Tibial nerve (tissue), 4 donors: ENCODE measurements at places on chromosomes 1 and 21.

GRCh38 chr1:62110198-62110817 lies 84.3 kb upstream of the L1TD1 start:
- no peak for DNase-seq

DNA sequence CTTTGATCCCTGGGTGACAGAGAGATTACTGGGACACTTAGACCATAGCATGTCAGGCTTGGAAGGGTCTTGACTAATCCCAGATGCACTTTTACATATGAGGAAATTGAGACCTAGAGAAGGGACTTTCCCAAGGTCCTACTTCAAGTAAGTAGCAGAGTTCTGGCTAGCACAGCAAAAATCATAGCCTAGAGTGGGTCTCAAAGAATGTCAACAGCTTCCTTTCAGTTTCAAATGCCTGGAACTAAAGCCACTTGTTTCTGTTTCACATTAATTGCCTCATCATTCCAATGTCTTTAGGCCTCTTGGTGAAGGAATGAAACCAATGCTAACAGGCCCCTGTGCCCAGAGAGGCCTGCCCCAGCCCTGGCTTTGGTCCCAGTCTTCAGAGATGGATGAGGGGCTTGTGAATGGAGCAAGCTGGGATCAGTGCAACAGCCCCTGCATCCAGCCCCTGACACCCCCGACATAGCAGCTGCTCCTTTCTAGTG lies 26.6 kb downstream of the ATF3 start:
- no peak for DNase-seq

DNA sequence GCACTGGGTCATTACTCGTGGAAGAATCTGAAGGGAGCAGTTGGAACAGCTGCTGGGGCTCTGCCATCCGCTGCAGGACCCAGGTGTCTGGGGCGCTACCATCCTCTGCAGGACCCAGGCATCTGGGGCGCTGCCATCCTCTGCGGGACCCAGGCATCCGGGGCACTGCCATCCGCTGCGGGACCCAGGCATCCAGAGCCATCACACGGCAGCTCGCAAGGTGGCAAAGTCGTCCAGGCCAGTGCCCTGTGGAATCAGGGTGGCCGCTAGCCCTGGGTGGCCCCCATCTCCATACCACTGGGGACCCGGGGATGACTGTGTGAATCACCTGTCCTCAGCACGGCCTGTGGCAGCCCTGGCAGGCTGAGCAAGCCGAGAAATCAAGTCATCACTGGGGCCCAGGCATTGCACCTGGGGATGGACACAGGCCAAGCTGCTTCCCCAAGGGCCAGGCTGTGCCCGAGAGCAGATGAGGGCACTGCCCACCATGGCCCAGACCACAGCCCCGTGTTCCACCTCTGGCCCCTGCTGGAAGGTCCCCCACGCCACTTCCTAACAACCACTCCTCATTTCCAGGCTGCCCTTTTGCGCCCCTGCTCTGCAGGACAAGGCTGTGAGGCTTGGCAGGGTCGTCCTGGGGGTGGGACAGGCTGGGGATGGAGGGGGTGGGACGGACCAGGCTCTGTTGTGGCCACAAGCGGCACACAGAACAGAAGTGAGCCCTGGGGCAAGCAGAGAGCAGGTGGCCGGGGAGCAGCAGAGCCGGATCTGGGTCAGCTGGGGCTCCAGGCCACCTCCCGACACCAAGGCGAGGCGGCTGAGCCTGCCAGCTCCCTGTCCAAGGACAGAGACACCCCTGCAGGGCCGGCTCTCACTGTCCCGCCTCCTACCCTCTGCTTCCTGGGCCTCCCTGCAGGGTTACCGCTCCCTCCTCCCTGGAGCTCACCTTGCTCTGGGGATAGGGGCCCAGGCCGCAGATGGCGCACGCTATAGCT lies 12.7 kb downstream of the GABRD start:
- DNase-seq = no peak

DNA sequence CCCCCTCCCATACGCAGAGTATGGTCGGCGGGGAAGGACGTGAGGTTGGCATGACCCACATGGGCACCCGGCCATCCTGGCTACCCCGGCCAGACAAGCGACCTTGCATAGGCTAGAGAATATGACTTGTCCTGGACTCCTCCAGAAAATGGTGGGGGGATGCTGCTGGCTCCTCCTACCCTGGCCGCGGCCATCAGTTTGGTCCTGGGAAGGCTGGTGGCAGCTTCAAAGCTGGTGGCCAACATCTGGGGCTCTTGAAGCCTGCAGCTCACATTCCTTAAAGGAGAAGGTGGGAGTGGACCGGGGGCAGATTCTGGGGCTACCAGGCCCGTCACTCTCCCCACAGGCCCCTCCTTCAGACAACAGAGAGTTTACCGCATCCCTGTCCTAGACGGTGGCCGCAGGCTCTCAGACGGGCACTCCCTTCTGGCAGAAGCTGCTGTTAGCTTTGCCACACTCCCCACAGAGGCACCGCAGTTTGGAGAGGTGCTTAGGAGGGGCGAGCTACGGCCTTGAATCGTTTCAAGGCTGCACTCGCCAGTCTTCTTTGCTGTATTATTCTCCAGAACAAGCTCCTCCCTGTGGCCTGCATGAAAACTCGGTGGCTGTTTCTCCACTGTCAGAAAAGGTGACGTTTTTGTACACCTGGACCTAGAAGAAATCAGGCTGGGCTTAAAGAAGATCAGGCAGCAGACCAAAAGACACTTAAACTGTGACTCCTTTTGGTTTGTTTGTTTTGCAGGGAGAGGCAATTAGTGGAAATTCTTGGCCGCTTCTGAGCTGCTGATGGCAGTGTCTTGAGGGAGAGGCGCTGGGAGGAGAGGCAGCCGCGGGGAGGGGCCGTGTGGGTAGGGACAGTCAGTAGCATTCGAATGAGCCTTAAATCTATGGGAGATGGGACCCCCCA lies 68.0 kb downstream of the RUNX3 start:
- no peak for DNase-seq

DNA sequence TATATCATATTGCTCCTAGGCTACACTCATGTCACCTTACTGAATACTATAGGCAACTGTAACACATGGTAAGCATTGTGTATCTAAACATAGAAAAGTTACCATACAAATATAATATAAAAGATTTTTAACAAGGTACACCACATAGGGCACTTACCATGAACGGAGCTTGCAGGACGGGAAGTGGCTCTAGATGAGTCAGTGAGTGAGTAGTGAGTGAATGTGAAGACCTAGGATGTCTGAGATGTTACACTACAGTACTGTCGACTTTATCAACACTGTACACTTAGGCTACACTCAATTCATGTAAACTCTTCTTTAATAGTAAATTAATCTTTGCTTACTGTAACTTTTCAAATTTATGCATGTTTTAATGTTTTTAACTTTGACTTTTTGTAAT lies 81.0 kb upstream of the PLD5 start:
- no peak for DNase-seq

GRCh38 chr1:167678422-167678821 lies 43.4 kb upstream of the MPZL1 start:
- DNase-seq = no peak

DNA sequence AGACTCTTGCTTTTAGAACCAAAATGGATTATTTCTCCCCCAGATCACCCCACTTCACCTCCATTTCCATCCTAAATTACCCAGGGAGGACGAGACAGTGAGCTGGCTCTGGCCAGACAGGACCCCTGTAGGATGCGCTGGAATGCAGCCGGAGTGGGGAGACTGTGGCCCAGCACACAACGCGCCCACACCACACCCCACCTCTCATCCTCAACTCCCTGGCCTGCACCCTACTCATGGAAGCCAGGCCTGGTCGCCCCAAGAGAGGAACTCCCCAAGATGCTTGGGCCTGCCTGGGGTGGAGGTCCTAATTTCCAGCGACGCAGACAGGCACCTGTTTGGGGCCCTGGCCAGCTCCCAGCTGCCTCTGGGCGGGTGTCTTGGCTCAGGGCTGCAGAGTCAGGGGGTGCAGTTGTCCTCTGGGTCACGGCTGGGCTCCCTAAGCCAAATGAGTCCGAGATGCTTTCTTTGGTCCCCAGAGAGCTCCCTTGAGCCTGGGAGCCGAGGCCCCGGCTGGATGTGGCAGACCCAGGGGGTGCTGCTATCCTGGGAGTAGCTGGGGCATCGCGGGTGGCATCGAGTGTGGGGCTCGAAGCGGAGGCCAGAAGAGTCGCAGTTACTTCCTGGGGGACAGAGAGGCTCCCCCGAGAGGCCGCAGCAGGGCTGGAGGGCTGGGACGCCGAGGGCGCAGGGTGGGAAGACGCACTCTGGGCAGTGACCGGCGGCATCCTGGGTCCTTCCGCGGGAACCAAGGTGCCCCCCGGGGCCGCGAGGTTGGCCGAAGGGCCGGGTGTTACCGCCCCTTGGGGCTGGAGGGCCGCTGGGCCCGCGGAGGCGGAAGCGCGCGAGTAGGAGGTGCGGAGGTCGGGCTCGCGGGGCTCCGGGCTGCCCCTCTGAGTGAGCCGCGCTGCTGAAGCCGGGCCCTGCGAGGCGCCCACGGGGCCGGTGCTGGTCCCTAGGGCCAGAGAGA lies 10.4 kb downstream of the CLEC20A start:
- no peak for DNase-seq

DNA sequence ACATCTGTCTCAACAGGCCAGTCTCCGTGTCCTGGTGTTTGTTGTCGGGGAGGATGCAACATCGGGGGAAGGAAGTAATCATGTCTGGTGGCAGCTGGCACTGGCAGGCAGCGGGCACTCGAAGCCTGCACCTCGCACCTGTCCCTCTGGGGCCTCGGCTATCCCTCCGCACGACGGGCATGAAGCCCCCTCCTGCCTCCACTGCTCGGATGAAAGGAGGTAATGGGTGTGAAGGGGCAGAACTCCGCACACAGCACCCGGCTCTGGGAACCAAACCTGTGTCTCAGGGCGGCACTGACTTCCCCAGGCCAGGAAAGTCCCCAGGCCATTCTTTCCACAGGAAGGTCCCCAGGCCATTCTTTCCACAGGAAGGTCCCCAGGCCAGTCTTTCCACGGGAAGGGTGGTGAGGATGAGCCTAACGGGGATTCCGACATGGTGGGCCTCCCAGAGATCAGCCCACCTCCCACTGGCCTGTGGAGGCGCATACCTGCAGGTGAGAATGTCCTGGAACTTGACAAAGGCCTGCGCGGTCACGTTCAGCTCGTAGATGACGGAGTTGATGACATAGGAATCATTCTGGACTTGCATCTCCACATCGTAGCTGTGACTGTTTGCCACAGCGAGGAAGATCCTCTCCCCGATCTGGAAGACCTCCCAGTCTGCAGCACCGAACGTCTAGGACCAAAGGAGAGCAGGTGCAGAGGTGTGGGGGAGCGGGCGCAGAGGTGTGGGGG lies 31.1 kb downstream of the KRTAP10-1 start:
- DNase-seq = no peak

GRCh38 chr1:31866450-31867032 lies 50.7 kb upstream of the SPOCD1 start:
- no peak for DNase-seq

DNA sequence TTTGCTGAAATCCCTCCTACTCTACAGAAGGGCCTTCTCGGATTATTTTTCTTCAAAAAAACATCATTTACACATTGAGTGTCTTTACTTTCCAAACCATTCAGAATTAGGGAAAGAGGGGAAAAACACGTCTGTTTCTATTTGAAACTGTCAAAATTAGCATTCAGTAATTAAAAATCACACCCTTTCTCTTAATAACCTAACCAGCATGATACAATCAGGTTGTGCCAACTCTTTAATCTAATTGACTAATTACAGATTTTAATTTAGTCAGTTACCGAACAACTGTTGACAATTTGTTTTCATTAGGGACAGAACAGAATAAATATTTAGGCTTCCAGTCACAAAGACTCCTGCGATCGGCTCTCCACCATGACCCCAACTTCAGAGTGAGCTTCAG lies 18.8 kb downstream of the SSBP3 start:
- DNase-seq = no peak

- DNase-seq = no peak
These were observed 14.6 kb upstream of the UMODL1 start for GRCh38 chr21:42056468-42056867.

DNA sequence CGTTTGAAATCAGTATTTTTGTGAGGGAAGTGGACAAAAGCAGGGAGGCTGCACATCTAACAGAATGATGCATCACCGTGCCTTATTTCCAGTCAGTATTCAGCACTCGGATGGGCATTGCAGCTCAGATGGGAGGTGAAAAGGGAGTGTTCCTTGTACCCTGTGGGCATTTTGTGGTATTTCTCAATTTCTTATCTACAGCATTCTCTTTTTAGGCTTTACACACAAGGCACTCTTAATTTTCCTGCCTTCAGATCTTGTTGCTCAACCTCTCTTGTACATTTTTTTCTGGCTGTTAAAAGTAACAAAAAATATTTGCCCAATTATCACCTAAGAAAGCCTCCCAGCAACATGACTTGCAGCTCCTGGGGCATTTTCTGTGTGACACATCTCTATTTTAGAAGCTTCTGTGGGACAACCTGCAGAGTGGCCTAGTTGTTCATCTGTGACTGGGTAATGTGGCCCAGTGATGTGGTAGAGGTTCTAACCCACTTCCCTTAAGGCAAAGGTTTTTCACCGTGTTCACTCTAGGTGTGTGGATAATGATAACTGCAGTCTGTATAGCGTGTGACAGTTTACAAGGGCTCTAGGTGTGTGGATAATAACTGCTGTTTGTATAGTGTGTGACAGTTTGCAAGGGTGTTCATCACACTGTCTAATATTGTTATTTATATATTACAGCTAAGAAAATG lies 257.2 kb downstream of the PTGER3 start:
- DNase-seq = no peak

GRCh38 chr1:230878591-230878990 lies 10.3 kb upstream of the C1orf198 start:
- peak; percentile 66 for DNase-seq

- no peak for DNase-seq
These were observed 388.8 kb upstream of the RUNX1 start for GRCh38 chr21:35437941-35438340.
